Activated naive CD8-positive, alpha-beta T cell treated with anti-CD3 and anti-CD28 coated beads, Interleukin-2, amount 50 U/mL, for 24 hours (primary cell): ENCODE measurements at places on chromosomes 12 and 14.
A peak's percentile ranks its signal among the peaks of the same experiment; 100 is the strongest.

DNA sequence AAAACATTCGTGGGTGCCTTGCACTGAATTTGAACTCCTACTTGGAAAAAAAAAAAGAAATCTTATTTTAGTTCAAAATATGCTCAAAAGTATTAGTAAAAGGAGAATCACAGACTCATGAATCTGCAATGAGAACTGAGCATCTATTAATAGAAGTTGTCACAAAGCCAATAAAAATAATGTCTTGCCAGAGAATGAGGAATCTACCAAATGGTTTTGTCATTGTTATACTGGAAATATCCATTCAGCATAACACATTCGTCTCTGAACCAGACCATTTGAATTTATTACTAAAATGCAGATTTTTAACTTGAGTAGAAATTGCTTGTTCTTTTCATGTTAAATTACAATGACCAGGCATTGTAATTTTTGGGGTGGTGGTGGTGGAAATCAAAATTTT, 11.6 kb upstream of the PTPRB start:
- DNase-seq = no peak

- DNase-seq = no peak
Measured at GRCh38 chr12:120381752-120382419, 12.9 kb upstream of the MSI1 start.

GRCh38 chr14:105097794-105098127, 32.5 kb upstream of the GPR132 start:
- DNase-seq = no peak

DNA sequence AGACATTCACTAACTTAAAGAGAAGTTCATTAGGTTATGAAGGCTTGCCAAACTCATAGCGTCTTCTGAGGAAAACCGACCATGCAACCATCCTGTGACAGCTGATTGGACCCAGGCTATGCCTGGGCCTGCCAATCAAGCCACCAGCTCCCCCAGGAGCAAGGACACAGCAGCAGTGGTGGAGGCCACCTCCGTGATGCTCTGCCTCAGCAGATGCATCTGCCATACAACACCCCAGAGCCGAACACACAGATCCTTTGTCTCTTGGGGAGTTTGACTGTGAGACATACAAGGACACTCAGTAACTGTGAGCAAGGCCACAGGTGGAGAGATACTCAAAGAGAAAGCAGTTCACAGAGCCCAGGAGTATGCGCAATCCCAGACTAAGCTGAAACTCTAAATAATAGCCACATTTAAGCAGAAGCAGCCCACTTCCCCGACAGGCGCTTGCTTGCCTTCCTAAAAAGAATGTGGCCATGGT, 10.0 kb upstream of the CNIH1 start:
- DNase-seq = no peak

GRCh38 chr14:87139299-87139698, 853.7 kb downstream of the GALC start:
- no peak for DNase-seq

GRCh38 chr14:73740618-73741326, 26.6 kb upstream of the PNMA1 start:
- no peak for DNase-seq

- no peak for DNase-seq
Measured at GRCh38 chr12:62785941-62786559, 148.9 kb downstream of the PPM1H start.

- DNase-seq = no peak
Measured at GRCh38 chr14:92684801-92685560, 63.4 kb downstream of the LGMN start.

DNA sequence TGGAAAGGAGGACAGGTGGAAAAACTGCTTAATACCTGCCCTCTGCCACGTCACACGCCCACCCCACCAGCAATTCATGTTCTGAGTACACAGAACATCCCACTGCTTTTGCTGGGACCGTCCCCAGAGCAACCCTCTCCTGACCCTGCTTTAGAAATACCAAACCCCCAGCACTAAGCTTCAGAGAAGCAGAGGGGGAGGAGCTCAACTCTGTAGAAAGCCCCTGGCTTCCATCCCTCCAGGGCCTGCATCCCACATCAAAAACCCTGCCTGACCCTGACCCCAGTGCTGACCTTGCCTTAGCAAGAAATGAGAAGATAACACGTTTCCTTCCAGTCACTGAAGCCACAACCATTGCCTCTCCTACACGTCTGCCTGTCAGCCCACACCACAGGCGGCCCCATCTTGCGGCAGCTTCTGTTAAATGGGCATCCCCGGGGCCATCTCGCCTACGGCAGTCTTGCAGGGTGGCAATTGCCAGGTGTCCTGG, 19.7 kb downstream of the VDR start:
- DNase-seq = peak; percentile 89

- no peak for DNase-seq
Measured at GRCh38 chr12:46160101-46160980, 108.5 kb downstream of the SLC38A1 start.

DNA sequence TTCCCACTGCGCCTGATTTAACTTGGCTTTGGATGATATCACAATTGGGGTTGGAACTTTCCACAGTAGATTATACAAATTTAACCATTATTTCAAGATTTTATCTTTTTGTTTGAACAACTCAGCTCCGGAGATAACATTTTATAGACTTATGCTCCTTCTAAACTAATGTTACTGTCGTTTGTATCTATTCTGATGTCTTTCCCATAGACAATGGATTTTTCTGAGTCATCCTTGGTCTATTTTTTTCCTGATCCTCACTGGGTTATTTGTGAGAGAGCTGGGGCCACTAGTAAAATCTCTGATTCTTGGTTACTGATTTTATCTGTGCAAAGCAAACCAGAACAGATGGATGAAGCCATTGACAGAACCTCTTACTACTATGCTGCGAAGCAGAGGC, 175.1 kb downstream of the SLC38A4 start:
- no peak for DNase-seq

GRCh38 chr12:55330446-55330845, at the start of gene OR6C3:
Gene OR6C3, plus strand, starts transcription at chr12:55330746. Its CDS starts 955 bp downstream, at chr12:55331701.
- no peak for DNase-seq

DNA sequence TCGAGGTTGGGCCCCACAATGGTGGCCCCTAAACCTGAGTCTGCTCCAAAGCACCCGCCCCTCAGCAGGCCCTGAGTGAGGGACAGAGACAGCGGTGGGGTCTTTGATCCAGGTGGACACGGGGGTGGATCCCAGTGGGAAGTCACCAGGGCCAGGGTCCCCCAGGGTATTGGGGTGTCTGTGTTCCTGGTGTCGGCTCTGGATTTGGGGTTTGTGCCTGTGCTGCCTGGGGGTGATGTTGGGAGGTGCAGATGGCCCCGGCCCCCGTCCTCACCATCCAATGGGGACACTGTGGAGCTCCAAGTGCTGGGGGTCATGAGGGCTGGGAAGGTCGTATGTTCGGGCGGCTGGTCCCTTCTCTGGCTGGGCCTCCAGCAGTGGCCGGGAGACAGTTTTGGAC, 354.2 kb downstream of the TMEM121 start:
- no peak for DNase-seq

- no peak for DNase-seq
Measured at GRCh38 chr12:80977346-80977745, 39.6 kb upstream of the LIN7A start.
